ENCODE measurements at places on chromosomes 6 and 20.

DNA sequence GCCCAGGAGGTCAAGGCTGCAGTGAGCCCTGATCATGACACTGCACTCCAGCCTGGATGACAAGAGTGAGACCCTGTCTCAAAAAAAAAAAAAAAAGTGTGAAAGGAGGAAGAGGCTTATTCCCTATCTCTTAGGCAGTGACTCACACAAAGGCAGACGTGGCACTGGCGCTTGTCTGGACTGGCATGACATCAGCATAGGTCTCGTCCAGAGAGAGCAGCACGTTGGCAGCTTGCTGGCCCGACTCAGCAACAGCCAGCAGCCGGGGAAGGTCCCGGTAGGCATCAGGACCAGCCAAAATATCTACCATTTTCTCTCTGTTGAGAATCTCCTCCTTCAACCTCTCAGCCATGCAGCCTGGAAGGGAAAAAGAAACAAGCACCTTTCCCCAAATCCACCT, 14.1 kb downstream of the CDK5RAP1 start:
- no peak for ATAC-seq

DNA sequence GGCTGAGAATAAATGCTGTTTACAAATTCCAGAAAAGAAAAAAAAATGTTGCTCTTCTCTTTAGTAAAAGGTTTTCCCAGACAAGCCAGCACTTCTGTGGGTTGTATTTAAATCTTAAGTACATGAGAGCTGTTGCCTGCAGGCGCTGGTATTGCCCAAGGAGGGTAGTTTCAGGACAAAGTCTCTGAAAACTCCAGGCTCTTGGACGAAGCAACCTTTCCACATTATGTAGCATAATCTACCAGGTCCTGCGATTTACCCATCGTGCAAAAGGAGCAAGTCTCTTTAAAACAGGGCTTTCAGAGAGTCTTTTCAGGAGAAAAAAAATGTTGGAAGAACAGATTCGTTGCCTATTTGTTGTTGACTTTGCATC, 65.6 kb downstream of the PLG start:
- peak; percentile 20 for ATAC-seq

- no peak for ATAC-seq
Observed at GRCh38 chr6:53654745-53655240, 10.8 kb downstream of the KLHL31 start.

DNA sequence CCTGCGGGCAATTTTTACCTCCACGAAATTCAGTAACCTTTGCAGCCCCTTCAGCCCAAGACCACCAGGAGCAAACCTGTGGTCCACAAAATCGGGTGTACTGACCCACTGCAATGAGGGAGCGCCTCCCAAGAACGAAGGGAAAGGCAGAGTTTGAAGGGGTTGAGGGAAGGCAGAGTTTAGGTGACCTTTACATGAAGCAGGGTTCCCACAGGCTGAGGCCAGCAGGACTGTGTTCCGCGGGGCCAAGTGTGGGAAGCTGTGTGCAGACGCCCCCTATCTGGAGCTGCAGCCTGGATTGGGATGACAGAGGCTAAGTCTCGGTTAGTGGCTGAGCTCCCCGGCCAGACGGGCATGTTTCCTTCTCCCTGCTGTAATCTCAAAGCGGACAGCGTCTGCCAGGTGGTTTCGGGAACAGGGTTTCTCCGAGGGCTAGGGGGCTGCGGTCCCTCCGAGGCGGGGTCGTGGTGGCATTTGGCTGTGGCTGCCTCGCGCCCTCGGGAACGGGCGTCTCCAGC, 826 bp upstream of the PYGB start:
- ATAC-seq, result peak; percentile 54

DNA sequence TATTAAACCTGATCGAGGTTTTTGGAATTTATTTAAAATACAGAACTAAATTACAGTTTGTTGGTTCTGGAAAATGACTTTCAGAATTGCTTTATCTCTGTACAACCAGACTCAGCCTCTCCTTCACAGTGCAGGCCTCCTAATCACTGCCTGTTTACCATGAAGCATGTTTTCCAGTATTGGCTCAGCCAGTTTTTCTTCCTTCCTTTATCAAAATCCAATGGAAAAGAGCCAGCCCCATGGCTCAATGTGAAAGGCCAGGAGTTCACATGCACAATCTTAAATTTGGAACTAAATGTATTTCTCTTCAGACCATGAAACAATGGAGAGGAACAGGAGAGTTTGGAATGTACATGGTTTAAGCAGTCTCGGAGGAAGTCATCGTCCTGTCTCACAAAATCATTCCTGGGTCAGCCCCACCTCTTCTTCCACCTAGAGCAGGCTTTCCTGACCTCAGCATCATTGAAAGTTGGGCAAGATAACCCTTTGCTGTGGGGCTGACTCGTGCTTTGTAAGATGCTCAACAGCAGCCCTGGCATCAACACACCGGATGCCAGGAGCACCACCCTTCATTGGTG, 680.9 kb upstream of the AGPAT4 start:
- ATAC-seq, result no peak

- no peak for ATAC-seq
Observed at GRCh38 chr6:15331143-15331542, 85.3 kb downstream of the JARID2 start.

GRCh38 chr20:32528171-32528891, 56.8 kb downstream of the NOL4L start:
- peak; percentile 83 for ATAC-seq

- no peak for ATAC-seq
Observed at GRCh38 chr6:49328051-49328744, 134.9 kb downstream of the MMUT start.
